ENCODE measurements at places on chromosomes 11 and 22.

DNA sequence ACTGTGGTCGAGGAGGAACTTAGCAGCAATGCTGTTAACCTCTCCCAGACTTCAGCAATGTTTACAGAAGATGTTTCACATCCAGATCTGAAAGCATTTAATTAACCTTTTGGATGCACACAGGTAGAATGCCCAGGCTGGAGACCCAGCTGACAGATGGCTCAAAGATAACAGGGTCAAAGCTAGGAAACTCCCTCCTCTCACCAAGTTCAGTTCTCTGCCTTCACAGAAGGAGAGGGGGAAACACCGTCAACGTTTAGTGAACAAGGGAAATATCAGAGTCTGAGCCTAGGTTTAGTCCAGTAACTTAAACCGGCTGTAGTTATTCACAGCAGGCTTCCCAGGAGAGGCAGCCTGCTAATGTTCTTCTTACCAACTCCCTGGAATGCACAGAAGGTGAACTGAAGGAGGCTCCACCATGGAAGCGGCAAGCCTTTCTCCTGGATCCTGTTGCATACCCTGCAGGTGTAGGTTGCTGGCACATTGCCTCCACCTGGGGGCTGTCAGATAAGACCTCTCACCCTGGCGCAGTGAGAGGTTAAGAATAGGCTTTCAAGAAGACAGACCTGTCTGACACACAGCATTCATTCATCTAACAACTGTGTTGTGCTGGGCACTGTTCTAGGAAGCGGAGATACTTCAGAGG lies 23.5 kb upstream of the ANKK1 start:
- DNase-seq = no peak

GRCh38 chr11:100612766-100613165 lies 74.3 kb upstream of the ARHGAP42 start:
- no peak for DNase-seq

DNA sequence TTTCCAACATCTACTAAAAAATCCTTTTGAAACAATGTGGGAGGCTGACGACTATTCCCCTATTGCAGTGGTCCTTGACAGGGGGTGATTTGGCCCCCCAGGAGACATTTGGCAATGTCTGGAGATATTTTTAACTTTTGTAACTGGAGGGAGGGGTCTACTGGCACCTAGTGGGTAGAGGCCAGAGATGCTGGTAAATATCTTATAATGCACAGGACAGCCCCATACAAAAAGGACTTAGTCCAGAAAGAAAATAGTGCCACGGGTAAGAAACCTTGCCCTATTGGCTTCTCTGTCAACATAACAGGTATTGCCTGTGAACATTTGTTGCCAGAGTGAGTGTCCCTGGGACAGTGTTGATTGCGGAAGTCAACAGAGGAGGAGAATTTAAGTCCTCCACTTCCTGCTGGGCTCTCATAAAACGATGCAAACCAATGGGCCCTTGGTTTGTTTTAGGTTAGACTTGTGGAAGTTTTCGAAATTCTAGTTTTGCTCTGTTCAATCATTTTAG lies 101.6 kb downstream of the MAML2 start:
- DNase-seq = no peak

DNA sequence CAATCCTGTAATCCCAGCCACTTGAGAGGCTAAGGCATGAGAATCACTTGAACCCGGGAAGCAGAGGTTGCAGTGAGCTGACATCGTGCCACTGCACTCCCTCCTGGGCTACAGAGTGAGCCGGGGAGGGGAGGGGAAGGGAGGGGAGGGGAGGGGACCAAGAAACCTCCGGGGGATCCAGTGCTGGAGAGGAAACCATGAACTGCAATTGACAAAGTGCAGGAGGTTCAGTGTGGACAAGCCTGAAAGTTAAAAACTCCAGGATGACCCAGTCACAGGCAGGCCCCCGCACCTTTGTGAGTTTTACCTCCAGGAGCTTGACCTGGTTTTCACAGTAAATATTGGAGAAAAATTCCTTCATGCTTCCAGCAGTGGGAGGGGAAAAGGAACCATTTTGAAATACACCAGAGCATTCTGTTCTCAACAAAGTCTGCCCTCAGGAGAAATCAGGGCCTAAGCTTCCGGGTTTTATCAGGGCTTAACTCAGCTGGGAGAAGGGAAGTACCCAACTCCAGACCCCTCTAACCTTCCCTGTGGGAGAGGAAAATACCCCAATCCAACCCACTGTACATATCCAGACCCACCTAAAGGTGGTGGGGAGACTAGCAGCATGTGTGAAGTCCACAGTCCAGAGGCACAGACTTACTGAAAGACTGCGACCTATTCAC lies 15.5 kb upstream of the ZFTA start:
- no peak for DNase-seq

GRCh38 chr11:39690856-39691255 lies 1768.6 kb downstream of the LRRC4C start:
- DNase-seq = no peak

DNA sequence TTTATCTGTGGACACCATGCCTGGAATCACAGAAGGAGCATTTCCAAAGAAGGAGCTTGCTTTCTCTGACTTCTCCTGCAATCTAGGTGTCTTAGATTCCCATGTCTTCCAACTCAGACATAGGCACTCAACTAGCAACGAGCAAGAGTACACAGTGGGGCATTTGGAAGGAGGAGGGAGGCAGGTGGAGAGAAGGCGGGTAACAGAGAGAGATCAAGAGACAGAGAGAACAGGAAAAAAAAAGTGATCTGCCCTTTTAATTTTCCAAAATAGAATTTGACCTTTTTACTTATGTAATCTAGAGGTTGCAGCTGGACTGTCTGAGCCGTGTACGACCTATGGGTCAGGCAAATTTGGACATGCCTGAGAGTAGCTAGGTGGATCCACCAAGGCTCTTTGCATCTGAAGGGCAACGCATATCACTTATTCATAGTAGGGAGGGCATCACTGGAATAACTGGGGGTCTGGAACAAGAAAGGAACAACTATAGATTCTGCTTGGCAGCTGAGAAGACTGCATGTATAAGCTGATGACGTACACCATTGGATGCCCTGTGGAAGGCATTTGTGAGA lies 37.3 kb upstream of the POGLUT3 start:
- no peak for DNase-seq

- DNase-seq = no peak
Measured at GRCh38 chr11:125807909-125808308, 20.0 kb downstream of the PATE3 start.

GRCh38 chr11:45193695-45194094 lies 47.3 kb downstream of the PRDM11 start:
- DNase-seq = no peak

DNA sequence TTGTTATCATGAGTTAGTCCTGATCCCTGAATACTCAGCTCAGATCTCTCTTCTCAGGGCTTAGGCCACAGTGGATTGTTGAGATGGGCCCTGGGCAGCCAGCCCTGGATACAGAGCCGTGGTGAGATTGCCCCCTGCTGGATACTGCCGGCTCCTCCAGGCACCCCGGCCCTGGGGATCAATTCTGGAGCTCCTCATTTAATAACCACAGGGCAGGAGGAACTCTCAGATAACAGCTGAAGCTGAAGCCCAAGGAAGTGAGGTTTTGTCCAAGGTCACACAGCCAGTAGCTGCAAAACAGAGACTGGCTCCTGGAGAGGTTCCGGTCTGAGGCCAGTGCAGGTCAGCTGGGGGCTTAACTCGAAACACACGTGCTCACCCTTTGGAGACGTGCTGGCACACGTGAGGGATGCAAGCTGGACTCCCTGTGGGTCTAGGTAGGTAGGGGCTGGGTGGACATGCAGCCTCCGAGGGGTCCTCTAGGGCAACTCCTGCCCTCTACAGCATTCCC lies 16.0 kb downstream of the USH1C start:
- DNase-seq = peak; percentile 87

- no peak for DNase-seq
Measured at GRCh38 chr11:76076749-76077148, 129.6 kb downstream of the WNT11 start.

DNA sequence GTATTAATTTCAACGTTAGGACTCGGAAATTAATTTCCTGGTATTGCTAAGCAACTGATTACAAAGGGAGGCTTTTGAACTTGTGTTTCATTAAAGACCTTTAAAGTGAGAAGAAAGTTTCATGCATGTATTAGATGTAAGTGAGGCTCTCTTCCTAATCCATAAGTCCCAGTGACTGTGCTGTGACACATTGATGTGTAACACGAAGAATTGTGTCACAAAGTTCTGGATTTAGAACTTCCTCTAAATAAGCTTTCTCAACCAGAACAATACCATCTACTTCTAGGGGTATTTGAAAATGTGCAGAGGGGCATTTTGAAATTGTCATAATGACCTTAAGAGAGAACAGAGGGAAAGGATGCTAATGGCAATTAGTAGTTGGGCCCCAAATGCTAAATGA lies 14.4 kb downstream of the DCUN1D5 start:
- no peak for DNase-seq

GRCh38 chr11:96075532-96075959 lies 151.6 kb upstream of the MTMR2 start:
- no peak for DNase-seq

- DNase-seq = no peak
Measured at GRCh38 chr22:38860283-38861169, 11.5 kb downstream of the CBX6 start.

GRCh38 chr11:61724437-61724836 lies 28.0 kb upstream of the MYRF start:
- DNase-seq = no peak

DNA sequence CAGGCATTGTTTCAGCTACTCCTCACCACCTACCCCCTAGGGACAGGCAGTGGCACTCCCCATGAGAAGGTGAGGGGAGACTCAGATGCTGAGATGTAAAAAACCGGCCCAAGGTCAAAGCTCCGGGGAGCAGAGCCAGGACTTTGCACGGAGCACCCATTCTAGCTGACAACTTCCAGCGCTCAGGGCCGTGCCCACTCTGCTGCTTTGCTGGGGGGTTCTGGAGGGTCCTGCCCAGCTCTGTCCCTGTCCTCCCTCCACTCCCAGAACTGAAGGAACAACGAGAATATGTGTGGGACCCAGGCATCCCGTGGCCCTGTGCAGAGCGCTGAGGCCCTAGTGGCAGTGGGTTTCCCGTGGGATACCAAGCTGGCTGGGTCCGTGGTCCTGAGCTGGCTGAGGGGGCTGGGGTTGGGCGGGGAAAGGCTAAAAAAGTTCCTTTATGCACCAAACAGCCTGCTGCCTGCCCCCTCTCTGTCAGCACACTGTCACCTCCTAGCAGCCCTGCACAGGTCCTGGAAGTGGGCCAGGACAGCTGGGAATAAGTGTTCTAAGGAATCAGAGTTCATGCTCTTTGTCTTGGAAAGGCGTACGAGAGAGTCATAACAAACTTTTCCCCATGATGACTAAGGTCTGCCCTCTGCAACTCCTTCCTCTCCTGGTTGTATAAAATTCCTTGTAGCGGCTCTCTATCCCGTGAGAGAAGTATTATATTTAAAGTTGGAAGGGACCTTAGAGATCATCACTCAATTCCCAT lies 1.9 kb downstream of the MS4A10 start:
- no peak for DNase-seq

DNA sequence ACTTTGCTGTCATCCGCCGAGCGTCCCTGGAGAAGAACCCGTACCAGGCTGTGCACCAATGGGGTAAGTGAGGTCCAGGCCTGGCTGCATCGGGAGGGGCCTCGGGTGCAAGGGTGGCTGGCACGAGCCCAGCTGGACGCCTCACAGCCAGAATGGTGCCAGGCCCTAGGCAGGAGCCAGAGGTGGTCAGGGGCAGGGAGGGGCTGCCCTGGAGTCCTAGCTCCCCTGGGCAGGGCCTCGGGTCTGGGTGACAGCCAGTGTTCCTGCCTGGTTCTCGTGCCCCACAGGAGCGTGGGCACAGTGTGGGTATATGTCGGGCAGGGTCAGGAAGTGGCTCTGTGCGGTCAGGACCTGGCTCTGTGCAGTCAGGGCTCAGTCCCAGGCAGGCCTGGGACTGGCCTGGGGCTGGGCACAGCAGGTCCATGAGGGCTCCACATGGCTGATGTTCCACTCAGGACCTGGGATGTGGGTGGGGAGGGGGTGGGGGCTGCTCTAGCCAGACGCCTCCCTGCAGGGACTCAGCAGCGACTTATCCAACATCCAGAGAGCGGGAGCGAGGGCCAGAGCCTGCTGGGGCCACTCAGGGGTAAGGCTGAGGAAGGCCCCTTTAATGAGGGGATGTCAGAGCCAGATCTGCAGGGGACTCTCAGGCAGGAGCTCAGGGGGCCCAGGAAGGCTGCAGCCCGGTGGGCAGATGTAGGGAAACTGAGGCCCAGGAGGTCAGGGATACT lies 1.2 kb downstream of the TSPAN32 start:
- no peak for DNase-seq

Measured in D721Med (cell line).